ENCODE measurements at places on chromosomes 4 and X.

DNA sequence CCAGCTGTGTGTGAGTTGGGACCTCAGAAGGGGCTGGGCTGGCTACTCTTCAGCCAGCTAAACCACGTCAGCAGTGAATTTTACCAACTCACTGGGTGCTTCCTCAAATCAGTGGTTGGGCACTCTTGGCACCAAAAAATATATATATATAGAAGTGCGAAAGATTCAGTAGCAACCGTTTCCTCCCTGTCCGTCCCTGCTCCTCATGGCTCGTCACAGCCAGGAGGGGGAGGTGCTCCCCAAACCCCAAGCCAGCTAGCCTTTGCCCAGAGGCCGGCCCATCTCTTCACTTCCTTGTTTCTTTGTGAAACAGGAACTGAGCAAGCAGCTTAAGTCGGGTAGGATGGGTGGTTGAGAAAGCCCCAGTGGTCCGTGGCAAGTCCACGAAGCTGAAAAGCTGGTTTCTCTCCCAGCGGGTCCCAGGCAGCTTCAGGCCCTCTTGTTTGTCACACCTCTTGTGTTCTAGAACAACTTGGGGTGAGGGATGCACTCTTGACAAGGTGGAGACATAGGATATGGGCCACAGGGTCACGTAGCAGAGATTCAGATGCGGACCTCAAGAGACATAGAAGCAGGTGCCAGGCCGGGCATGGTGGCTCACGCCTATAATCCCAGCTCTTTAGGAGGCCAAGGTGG, 6.8 kb upstream of the SASH3 start:
- peak; percentile 51 for DNase-seq

DNA sequence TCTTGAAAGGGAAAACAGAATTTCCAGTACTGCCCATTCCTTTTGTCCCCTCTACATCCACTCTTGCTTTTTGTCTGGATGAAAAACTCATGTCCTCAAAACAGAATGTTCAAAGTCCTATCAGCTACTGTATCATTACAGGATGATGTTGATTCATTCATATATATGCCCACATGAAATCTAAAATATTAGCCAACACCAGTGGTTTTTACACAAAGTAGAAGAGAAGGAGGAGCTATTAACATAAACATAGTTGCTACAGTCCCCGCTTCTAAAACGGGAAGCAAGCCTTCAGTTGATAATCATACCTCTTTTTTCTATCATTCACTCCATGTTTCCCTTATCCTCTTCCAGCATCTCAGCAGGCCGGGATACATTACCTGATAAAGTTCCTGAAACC, 7.7 kb upstream of the THOC2 start:
- no peak for DNase-seq

GRCh38 chr4:39808231-39808749, 110.4 kb downstream of the UBE2K start:
- DNase-seq: no peak

DNA sequence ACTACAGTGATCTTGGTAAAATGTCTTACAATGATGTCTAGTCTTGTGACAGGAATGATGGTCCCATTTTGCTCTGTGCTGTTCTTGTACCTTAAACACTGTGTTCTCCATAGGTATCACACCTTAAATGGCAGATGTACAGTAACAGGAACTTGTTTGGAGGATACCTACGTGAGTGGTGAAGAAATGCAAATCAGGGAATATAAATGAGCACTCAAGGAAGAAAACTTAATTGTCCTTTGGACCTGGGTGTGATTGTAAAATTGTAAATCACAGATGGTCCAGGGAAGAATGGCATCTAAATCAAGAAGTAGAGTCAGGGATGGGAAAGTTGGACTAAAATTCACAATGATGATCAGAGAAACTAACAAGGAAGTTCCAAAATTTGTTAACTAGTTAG, 12.7 kb downstream of the HPGDS start:
- DNase-seq: no peak

GRCh38 chr4:148268835-148269234, 173.4 kb downstream of the NR3C2 start:
- no peak for DNase-seq

DNA sequence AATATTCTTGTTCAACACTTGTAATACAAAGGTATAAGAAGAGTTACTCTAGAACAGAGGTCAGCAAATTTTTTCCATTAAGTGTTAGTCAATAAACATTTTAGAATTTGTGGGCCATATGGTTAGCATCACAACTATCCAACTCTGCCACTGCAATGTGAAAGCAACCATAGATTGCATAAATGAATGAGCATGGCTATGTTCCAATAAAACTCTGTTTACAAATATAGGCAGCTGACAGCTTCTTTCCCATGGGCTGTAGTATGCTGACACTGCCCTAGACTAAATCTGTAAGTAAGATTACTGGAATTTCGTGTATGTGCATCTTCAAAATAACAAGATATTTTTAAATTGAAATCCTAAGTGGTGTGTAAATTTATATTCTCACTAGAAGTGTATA, 73.7 kb downstream of the GABRA2 start:
- DNase-seq: no peak

DNA sequence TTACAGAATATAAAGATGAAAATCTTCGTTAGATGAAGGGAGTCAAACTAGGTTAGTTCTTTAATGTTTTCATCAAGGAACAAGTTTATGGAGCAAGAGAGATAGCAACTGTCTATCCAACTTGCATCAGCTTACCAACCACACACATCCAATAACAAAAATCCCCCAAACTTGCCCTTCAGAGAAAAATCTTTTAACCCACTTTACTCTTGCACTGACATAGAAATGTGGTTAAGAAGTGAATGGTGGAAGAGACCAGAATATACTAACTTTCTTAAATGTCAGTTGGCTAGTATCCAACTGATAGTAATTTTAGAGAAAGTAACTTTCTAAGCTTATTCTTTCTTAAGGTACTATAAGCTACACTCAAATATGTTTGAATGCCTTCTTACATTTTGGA, 1.7 kb upstream of the RAB9A start:
- DNase-seq: no peak

GRCh38 chr4:57943682-57944081, 833.5 kb upstream of the IGFBP7 start:
- no peak for DNase-seq

GRCh38 chr4:57064811-57065711, 45.1 kb downstream of the IGFBP7 start:
- peak; percentile 86 for DNase-seq

DNA sequence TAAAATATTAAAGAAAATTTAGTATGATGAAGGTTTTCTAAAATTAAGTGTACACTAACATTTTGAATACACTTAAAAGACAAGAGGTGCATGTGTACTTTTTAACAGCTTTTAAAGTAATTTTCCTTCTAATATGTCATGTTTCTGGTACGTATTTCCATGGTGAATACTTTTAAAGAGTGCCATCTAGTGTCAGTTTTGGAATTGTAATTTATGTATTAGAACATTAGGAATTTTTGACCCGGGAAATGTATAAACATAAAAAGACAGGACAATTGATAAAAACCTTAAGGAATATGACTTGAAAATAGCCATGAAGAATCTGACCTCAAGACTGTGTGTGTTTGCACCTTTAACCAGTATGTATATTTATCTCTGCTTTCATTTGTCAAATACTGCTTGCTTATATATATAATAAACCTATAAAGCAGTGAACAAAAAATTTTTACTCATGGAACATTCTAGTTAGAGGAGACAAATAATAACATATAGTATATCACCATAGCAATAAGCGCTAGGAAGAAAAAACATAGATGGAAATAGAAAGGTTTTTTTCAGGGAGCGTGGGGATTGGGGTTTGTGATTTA, 7.2 kb downstream of the GSTCD start:
- no peak for DNase-seq

DNA sequence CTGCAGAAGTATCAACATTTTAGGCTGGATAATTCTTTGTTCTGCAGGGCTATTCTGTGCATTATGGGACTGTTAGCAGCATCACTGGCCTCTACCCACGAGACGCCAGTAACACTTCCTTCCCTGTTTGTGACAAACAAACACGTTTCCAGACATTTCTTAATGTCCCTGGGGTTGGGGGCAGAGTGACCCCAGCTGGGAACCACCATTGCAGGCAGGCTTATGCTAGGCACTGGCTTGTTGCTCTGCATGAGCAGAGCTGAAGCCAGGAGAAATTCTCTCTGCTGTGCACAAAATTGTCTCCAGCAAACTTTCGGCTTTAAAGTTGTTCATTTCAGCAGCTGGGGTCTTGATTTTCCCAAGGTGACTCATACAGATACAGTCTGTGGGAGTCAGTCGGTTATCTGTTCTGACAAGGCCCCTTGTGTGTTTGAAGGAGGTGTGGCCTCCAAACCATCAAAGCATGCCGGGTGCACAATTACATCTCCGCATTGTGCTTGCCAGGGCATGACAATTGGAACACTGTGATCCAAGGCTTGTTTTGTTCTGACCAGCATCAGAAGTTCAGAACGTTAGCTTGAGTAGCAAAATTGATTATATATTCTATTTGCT, 156.4 kb upstream of the BOD1L1 start:
- DNase-seq: no peak

DNA sequence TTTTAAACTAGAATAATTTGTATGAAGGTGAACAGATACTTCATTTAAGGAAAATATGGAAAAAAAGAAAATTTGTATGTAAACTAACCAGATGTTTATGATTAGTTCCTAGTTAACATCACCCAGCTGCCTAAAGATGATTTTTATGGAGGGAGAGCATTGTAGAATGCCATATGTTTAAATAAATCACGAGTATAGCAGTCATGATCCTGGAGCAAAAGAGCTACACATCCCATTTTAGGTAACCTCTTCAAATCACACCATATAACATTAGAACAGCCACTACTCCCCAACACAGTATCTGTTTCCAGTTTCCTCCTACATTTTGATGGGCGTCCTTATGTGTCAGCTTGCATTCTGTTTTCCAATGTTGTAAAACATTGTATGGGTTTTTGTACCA, 571.9 kb upstream of the FAM241A start:
- DNase-seq: no peak

- no peak for DNase-seq
These were observed 1109.0 kb upstream of the IGFBP7 start for GRCh38 chr4:58219179-58219578.

- DNase-seq: no peak
These were observed 14.9 kb downstream of the RASL11B start for GRCh38 chr4:52877036-52877435.

- DNase-seq: no peak
These were observed 84.0 kb downstream of the PRKG2 start for GRCh38 chr4:81131066-81131465.

DNA sequence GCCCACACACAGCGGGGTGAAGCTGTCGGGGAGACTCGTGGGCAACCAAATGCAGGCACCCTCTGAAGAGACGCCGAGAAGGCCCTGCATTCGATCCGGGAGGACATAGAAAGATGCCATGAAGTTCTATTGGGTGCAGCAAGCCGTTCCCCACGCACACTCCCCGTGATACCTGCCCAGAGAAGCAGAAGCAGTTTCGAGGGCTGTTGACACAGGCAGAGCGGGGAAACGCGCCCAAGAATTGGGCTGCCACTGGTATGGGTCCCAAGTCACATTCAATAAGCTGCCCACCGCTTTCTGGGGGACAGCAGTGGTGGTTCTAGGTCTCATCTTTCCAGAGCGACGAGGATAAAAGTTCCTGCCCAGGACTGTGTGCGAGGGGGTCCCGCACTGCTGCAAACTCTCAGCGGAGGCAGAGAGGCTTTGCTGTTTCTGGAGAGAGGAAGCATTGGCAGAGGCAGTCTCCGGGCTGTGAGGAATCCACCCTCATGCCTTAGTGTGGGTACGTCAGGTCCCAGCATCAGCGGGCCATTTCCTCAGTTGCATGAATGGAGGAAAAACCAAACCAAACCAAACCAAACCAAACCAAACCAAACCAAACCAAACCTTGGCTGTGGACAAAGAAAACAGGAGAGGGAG, 10.1 kb downstream of the PITX2 start:
- no peak for DNase-seq

DNA sequence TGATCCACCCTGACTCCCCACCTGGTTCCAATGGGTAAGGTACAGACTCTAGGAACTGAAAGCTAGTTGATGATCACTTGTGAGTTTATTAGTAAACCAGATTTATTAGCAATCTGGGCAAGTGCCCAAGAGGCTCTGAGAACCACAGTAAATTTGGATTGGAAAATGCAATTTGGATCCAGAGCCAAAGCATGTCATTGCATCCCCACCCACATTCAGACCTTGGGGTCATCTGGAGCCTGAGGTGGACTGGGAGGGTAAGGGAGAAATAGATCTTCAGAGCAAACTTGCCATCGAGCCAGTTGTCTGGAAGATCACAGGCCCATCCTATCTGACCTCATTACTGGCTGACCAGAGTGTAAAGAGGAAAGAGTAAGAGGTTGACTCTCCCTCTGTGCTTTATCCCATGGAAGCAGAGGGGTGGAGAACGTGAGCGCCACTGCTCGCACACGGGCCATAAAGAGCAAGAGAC, 78.7 kb upstream of the RASGEF1B start:
- peak; percentile 55 for DNase-seq

- no peak for DNase-seq
These were observed 24.3 kb downstream of the SHROOM3 start for GRCh38 chr4:76459291-76459723.

DNA sequence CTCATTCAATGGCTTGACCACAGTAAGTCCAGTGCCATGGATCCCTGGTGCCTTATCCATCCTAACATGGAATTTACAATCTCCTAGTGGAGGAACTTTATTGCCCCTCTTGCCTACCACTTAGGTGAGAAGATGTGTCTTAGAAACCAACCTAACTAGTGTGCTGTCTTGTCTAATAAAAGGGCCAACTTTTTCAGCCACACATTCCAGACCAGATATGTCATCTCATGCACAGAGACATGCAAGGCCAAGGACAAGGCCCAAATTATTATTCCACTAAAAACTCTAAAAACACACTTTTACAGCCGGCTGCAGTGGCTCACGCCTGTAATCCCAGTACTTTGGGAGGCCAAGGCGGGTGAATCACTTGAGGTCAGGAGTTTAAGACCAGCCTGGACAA, 10.6 kb upstream of the PRDX4 start:
- no peak for DNase-seq

DNA sequence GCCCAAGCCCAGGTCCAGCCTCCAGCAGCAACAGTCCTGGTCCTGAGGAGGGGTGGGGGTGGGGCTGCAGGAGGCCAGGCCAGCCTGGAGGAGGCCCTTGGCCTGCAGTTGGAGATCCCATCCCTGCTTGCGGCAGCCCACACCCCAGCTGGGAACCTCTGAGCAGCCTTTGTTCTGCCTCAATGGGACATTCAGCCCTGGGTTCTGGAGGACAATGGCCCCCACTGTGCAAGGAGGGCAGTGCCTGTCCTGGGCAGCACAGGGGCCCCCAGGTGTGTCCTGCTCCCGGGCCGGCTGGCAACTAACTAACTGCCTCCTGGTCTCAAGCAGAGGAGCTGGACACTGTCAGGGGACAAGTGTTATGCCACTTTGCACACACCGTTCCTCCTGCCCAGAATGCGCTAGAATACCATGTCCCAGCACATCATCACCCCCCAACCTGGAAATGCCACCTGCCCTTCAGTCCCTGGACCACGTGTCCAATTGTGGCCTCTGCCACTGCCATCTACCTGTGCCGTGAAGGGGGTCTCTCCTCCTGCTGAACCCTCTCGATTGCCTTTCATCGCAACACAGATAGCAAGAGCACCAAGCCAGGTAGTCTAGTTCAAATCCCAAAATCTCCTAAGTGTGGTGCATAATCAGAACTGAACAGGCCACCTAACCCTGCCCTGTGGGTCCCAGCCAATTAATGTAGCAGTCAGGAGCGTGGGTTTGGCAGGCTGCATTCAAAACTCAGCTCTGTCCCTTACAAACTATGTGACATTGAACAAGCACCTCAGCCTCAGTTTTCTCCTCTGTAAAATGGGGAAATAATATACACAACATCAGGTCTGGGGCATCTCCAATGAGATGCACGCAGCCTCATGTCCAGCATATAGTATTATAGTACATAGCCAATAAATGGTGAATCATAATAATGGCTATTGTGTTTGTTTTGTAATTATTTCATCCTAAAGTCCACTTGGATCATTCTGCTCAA, 8.8 kb downstream of the PPP2R2C start:
- no peak for DNase-seq
